ENCODE measurements at places on chromosomes 1 and 21.

DNA sequence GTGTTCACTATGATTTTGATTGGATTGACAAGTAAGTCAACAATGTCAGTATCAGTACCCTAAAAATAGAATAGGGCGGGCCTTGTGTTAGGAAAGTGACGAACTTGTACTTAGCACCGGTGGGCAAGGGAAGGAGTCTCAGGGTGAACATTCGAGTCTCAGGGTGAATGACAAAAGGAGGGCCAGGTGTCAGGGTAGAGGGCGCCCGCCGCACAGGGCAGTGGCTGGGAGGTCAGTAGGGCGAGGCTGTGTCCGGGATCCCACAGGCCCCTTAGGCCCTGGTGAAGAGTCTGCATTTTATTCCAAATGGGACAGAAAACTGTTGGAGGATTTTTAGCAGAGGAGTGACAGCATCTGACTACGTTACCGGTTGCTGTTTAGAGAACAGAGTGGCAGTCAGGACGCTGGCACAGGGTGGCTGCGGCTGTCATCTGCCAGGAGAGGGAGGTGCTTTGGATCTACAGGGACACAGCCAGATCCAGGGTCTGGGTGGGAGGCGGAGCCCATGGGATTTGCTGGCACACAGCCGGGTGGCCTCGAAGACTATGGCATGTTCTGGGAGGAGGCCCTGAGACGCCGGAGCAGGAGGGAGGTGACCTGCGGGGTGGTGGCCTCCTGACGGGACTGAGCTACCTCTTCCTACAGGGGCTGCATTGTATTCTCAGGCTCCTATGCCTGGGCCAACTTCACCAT, 11.0 kb downstream of the AGTRAP start:
- no peak for DNase-seq

DNA sequence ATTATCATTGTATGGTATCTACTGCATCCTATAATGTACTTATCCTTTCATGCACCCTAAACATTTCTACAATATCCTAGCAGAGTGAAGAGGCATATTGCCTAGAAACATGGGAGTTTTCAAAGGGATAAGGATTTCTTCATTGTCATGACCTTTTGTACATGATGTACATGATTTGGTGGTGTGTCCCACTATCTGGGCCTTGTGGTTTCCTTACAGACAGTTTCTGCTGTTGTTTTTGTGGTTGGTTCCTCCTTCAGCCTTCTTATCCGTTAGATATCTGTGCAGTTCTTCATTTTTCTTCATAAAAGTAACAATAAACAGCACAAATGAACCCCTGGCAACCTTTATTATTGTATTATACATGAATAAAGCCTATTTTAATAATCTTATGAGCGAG, 70.4 kb upstream of the BACH1 start:
- DNase-seq = no peak

DNA sequence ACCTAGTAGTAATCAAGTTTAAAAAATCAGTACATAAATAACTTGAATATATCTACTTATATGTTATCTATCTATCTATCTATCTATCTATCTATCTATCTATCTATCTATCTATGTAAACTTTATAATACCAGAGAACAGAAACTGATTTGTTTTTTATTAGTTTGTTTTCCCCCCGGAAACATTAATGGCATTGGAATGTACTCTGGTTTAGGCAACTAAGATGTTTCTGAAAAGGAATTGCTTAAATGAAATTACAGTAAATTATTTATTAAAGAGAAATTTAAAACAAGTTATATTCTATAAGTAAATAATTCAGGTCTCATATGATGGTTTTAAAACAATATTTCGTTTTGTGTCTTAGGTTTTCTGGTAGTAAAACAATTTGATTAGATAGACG, 681.0 kb upstream of the ADAMTS5 start:
- DNase-seq = no peak

GRCh38 chr1:2638466-2639115, 5.8 kb upstream of the MMEL1 start:
- DNase-seq = no peak
